NCI-H2081 treated with DMSO at 0.1 percent for 48 hours (cell line): ENCODE measurements at places on chromosomes 7 and 10.

DNA sequence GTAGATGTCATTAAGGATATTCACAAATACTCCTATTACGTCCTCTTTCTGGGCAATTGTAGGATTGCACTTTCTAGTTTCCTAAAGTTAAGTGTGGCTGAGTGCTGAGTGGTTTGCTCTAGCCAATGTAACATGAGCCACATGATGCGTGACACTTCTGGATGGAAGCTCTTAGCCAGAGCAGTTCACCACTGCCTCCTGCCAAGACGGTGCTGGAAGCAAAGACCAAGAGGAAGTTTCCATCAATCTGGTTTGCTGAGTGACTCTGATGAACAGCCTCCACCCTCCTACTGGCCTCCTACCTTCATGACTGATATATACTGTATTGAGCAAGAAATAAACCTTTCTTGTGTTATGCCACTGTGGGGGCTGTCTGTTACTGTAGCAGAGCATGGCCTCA is 318.1 kb downstream of the KCNMA1 start:
- no peak for DNase-seq

GRCh38 chr10:110822712-110823311 is 48.9 kb upstream of the PDCD4 start:
- no peak for DNase-seq

- peak; percentile 98 for DNase-seq
Observed at GRCh38 chr7:127651556-127652332, at the start of gene SND1. TSS of gene SND1 (plus strand) at chr7:127652194. CDS start at chr7:127652374, 180 bp downstream.

- no peak for DNase-seq
Observed at GRCh38 chr7:80453699-80454340, 58.0 kb downstream of the GNAT3 start.

GRCh38 chr7:156038345-156038744 is 226.1 kb upstream of the SHH start:
- no peak for DNase-seq

DNA sequence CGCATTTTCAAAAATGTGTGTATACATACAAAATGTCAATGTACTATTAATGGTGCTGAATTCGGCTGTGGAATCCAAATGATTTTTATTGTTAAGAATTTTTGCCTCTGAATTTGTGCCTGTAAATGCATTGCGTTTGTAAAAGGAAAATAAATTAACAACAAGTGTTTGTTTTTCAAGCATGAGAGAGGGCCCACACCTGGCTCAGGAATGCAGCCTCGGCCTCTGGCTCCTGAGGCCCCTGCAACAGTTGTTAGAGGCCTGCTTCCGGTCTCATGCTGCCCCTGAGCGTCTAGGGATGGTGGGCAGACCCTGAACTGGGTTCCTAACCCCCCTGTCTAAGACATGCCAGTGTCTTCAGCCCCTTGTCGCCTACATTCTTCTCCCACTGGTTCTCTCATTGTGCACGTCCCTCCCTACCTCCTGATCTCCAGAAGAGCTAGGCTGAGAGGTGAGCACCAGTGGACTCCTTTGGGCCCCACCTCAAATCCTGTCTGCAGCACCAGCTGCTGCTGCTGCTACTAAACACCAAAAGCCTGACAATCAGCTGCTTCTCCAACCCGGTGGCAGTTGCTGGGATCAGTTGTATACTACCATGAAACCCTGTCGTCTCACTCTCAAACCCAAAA is 1.9 kb upstream of the BTBD16 start:
- no peak for DNase-seq

- no peak for DNase-seq
Observed at GRCh38 chr10:69500864-69501468, 49.7 kb downstream of the TSPAN15 start.

DNA sequence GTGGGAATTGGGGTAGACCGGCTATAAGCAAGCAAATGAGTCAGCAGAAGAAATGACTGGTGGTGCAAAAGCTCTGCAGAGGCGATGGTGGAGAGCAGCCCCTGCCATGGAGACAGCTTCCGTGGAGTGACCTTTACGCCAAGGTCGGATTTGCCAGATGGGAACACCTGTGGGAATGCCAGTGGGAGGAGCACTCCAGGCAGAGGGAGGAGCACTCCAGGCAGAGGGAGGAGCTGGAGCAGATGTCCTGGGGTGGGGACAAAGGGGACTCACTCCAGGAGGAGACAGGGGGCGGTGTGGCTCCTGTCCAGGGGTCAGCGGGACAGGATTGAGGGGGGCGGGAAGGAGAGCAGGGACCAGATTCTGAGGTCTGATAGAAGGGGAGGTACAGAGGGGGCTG is 258.8 kb upstream of the CTBP2 start:
- DNase-seq = no peak

- DNase-seq = no peak
Observed at GRCh38 chr7:115479448-115479847, 551.1 kb downstream of the TFEC start.

GRCh38 chr7:33849971-33850559 is 55.3 kb upstream of the BMPER start:
- DNase-seq = no peak

GRCh38 chr10:69506487-69506833 is 55.2 kb downstream of the TSPAN15 start:
- no peak for DNase-seq

GRCh38 chr10:4230036-4230435 is 445.0 kb upstream of the KLF6 start:
- no peak for DNase-seq

DNA sequence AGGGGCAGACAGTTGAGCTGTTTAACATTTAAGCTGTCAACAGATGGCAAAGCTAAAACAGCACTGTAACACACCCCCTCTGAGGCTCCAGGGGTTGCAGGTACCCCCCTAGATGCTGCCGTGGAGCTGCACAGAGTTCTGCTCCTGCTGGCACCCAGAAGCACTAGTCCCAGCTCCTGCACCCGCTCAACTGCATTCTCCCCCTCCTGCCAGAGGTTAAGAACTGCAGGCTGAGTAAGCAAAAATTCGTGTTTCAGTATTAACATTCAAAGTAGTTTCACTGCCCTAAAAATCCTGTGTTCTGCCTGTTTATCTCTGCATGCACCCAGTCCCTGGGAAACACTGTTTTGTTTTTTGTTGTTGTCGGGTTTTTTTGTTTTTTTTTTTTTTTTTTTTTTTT is 790.8 kb upstream of the KCND2 start:
- DNase-seq = no peak

- DNase-seq = no peak
Observed at GRCh38 chr7:18049262-18049661, 21.6 kb upstream of the PRPS1L1 start.

DNA sequence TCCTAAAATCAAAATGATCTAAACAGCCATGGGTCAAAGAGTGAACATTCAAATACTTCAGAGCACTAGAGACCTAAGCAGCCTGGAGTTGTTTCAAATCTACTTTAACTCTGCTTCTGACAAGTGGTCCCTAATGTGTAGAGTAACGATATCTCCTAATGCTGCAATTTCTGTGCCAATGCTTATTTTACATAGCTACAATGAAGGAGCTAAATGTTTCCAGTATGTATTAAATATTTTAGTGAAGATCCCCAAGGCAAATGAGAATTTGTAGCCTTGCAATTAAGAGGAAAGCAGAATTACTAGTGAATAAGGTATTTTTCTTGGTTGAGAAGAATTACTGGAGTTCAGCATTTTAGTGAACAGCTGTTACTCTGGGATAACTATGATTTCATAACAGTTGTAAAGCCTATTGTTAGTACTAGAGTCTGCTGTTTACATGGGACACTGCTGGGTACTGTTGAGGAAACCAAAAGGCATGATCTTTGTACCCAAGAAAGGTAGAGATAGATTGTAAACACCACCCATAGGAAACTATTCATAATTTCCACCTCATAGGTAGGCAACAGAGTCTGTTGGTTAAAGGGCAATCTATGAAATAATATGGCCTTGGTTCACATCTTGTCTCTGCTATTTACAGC is 271.9 kb downstream of the PLXDC2 start:
- DNase-seq = no peak

DNA sequence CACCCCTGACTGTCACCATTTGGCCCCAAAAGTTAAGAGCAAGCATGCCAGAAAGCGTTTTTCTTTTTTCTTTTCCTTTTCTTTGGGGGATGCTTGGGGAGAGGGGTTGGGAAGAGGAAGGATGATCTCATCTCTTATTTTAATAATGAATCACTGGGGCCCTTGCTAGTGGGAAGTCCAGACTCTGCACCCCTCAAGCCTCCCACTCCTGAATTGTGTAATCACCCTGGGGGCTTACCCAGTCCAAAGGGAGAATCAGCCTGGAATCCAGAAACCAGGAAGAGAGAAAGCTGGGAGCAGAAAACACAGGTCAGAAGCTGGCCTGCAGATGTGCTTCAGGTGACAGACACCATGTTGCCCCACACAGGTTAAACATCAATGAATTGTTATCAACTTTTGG is 14.7 kb upstream of the HABP2 start:
- DNase-seq = no peak

GRCh38 chr10:44956717-44957706 is 2.6 kb upstream of the RASSF4 start:
- no peak for DNase-seq

DNA sequence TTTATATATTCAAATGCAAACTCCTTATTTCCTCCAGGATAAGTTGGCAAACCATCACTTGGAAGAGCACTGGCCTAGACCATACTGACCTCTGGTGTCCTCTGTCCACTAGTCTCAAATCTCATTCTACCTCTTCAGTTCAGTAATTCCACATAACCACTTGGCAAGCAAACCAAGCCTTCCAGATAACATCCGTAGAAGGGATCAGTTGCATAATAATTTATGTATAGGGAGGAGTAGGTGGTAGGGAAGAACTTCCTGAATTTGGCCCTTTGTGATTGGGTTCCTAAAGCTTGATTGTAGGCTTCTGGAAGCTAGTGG is 55.0 kb downstream of the WAC start:
- no peak for DNase-seq

DNA sequence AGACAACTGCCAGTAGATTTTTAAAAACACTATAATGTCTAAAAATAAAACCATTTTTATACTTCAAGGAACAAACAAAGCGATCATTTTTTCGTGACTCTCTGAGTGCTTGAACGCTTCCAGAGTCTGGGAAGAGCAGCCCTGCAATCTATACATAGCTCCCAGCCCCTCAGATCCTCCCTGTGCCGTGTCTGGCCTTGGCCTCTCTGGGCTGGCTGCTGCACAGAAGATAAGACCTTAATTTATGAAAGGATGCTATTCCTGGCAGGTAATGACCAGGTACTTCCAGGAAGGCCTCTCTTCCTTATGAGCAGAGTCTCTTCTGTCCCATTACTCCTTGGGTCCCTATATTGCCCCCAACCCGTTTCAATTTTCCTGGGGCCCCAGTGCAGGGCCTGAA is 200.9 kb upstream of the AOAH start:
- DNase-seq = no peak

GRCh38 chr7:121945066-121945465 is 72.1 kb downstream of the PTPRZ1 start:
- DNase-seq = no peak

DNA sequence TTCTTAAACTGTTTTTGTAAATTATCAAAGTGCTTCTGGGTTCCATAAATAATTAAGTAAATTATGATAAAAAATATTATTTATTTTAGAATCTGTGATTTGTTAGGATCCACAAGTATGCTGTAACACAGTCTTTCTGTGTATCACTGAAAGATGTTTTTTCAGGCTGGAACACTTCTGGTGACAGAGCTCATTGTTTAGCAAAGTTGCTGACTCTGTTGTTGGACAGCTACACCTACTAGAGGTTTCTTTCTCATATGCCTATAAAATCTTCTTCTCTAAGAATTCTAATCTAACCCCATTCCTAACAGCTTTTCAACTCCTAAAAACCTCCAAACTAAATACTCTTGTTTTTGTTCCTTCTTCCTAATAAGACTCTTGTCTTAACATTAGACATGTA is 176.8 kb downstream of the THSD7A start:
- DNase-seq = no peak

GRCh38 chr7:32500922-32501341 is 5.6 kb downstream of the AVL9 start:
- no peak for DNase-seq

DNA sequence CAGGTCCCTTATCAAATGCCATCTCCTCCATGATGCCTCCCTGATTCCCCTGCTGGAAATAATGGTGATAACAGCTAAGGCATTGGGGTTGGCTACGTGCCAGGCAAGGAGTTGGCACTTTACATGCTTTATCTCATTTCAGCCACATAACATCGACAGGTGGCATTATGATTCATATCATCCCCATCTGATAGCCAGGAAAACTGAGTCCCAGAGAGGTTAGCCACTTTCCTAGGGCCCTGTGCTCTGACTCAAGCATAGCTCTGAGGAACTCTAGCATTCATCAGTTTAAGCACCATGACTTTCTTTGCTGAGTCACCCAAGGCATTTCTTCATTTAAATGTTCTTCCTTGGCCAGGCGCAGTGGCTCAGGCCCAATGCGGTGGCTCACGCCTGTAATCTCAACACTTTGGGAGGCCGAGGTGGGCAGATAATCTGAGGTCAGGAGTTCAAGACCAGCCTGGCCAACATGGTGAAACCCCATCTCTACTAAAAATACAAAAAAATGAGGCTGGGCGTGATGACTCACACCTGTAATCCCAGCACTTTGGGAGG is 6.6 kb downstream of the LEP start:
- no peak for DNase-seq

GRCh38 chr10:35091994-35092790 is 2.1 kb upstream of the CUL2 start:
- DNase-seq = no peak

GRCh38 chr7:20798081-20798693 is 11.5 kb upstream of the SP8 start:
- peak; percentile 53 for DNase-seq

GRCh38 chr10:93199191-93199751 is 125.6 kb downstream of the CYP26A1 start:
- DNase-seq = no peak

DNA sequence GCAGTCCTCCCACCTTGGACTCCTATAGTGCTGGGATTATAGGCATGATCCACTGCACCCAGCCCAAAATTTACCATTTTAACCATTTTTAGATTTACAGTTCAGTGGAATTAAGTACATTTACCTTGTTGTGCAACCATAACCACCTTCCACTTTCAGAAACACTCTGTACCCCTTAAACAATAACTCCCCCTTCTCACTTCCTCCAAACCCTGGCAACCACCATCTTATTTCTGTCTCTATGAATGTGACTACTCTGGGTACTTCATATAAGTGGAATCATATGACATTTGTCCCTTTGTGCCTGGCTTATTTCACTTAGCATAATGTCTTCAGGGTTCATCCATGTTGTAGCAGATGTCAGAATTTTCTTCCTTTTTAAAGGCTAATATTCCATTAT is 33.6 kb downstream of the SUFU start:
- no peak for DNase-seq

DNA sequence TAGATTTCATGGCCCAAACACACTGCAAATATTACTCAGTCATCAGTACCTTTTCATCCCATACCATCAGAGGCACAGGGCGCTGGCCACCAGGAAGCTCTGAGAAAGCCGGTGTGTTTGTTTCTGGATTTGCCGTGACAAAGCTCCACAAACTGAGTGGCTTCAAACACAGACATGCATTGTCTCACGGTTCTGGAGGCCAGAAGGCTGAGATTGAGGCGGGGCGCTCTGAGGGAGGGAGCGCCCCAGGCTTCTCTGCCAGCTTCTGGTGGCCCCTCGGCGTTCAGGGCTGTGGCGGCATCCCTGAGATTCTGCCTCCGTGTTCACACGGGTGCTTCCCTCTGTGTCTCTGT is 3.7 kb upstream of the TTYH3 start:
- no peak for DNase-seq

- no peak for DNase-seq
Observed at GRCh38 chr7:130213828-130214227, 6.2 kb downstream of the SSMEM1 start.

GRCh38 chr10:23001901-23002516 is 74.2 kb downstream of the ARMC3 start:
- DNase-seq = no peak

- no peak for DNase-seq
Observed at GRCh38 chr7:36668750-36669149, 55.5 kb downstream of the AOAH start.
